NCI-H82 (cell line): ENCODE measurements at places on chromosomes 5 and 9.

DNA sequence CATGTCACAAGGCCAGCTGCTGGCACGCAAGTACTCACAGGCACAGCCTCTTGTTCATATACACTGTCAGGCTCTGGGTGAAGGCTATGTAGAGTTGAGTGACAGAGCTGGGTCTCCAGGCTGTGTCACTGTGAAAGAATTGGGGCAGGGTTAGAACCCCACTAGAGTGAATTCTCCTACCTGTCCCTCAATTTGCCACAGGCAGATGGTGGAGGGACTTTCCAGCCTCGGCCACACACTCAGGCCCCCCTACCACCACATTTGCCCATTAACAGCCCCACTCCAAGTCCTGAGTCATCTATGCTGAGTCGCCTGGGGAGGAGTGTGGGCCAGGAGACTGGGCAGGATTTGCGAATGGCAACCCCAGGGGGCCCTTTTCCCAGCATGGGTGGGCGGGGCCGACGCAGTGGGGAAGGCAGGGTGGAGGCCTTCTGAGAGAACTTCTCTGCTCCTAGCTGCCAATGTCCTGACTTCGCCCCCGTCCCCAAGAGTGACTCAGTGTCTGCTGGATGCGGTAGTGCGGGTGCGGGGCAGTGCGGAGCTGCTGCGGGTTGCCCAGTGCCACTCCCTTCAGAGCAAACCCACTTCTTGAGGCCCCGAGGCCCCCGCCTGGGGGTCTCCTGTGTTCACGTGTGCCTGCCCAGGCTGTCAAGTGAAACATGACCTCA lies 50.3 kb upstream of the PSD2 start:
- peak; percentile 72 for DNase-seq

DNA sequence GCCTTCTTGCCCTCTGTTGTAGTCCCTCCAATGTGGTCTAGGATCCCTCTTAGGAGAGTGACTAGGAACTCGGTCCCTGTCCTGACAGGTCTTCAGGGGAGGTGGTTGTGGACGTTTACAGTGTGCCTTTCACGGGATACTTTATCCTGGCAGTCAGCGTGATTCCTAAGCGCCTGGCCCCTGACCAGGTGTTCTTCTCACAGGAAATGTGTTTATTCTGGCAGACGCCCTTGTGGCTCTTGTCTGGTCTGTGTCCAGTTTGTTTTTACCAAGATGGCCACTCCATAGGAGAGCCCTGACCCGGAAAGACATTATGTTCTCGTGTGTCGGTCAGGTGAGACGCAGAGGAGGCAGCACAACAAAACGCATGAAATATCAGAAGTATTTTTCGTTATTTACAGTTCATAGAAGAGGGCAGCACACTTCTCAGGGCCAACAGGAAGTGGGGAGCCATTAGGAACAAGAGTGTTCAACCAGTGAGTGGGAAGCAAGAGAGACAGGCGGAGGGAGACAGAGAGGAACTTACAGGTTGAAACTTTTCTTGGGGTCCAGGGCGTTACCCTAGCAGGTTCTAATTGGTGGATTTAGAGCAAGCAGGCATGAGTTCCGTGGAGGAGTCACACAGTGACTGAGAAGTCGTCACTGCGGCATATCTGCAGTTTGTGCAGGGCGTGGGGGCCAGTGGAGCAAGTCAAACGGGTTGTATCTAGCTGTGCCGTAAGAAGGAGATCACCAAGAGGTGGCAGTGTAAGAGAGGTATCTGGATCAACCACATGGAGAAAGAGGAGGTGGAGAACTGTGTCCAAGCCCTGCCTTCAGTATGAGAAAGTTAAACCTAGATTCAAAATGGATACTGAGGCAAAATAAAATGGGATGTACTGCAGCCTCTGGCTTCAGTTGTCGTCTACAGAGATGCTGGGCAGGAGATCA lies 412.9 kb downstream of the ZSWIM6 start:
- no peak for DNase-seq

DNA sequence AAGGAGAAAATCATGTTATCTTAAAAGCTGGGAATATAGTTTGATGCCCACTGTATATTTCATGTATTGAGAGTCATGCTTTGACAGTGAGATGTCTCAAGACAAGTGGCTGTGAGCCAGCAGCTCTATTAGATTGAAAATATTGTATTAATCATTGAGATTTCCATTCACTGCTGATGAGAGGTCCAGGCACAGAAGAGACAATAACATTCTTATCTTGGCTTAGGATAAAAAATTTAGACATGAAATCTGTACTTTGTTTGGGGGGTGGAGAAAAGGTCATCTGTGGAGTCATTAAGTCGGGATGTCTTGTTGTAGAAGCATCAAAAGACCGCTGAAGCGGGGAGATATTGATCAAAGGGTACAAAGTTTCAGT lies 97.9 kb upstream of the EQTN start:
- no peak for DNase-seq

- no peak for DNase-seq
Observed at GRCh38 chr9:126490214-126490631, 123.5 kb upstream of the LMX1B start.

GRCh38 chr5:50441493-50441955 lies 436 bp upstream of the EMB start:
- DNase-seq, result no peak

DNA sequence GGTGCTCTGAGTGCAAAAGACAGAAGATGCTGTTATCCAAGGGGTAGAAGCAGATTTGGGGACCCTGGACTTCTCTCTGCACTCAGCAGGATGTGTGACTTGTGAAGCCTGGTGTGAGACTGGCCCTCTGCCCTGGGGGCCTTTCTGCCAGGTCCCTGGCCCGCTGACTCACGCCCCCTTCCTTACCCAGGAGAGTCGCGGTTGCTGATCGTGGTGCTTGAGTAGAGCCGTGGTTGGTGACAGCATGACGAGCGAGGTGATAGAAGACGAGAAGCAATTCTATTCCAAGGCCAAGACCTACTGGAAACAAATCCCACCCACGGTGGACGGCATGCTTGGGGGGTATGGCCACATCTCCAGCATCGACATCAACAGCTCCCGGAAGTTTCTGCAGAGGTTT lies 6.5 kb downstream of the NTMT1 start:
- no peak for DNase-seq

DNA sequence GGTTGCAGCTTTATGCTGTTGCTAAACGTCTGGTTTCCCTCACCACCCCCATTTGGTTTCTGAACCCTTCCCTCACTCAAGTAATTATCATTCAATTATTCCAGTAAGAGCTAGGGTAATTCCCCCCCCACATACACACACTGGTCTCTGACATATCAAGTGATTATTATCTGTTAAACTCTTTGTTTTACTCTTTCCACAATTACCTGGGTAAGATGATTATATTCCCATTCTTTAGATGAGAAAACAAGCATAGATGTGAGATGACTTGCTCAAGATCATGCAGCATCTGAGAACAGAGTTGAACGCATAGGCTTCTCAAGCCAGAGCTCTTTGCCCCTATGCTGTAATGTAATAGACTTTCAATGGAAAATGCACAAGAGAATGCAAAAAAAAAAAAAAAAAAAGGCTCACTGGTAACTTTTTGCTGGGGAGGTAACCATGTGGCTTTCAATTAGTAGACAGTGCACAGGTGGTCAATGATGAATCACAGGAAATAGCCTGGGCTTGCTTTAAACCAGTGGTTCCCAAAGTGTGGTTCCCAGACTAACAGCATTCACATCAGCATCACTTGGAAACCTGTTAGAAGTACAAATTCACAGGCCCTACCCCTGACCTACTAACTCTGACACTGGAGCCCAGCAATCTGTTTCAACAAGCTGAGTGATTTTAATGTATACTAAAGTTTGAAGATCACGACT lies 87.6 kb downstream of the PIK3R1 start:
- DNase-seq, result no peak

DNA sequence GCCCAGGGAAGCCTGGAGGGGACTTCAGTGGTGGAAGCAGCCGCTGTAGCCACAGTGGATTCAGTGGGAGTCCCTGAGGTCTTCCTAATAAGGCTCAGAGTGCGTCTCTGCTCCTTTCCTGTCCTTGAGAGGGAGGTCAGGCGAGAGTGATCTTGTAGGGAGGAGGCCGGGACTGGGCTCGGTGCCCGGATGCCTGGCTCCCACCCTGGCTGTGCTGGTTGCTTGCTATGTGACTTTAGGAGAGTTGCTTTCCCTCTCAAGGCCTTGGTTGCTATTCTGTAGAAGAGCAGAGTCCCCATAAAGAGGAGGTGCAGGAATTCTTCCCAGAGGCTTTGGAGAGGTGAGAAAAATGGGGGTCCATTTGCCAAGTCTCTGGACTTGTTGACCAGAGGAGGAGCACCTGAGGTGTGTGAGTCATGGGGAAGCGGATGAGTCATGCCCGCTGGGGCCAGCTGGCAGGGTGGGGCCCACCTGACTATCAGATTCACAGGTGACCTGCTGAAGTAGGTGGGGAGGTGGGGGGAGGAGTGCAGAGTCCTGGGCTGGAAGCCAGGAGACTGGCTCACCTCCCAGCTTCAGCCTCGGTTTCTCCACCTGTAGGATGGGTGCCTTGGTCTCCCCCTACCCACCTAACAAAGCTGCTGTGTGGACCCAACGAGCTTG lies 13.8 kb downstream of the GSN start:
- no peak for DNase-seq

- no peak for DNase-seq
Observed at GRCh38 chr5:81768935-81769452, 18.1 kb upstream of the SSBP2 start.

DNA sequence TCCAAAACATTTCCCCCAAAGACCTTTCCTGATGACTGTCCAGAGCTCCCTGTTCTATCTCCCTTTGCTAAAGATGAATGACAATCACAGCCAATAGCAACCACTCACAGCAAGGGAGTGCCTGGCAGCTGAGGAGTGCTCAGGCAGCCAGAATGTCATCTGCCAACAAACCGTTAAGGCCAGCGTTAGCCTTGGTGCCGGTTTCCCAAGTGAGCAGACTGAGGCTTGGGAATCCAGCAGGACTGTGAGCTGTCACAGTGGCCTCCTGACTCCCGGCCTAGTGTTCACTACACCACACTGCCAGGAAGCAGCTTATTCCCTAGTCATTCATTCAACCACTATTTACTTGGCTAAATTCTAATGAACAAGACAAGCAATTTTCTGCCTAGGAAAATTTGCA lies 24.7 kb downstream of the STK10 start:
- no peak for DNase-seq

- peak; percentile 73 for DNase-seq
Observed at GRCh38 chr9:96448546-96449170, 1.3 kb upstream of the HABP4 start.

- DNase-seq, result no peak
Observed at GRCh38 chr5:13553896-13554295, 390.6 kb downstream of the DNAH5 start.

DNA sequence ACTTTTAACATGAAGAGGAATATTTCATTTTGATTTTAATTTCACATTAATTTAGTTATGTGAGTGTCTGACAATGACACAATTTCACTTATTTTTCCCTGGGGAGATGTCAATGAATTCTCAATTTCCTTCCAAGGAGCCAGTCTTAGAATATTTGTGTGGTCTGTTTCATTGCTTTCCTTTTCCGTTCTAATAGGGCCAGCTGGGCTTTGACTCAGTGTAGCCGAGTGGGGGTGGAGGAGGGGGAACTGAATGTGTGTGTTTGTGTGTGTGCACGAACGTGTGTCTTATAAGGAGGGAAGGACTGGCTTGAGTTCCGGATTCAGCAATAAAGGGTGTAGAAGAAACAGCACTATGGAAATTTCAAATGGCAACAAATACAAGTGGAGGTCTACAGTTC lies 100.0 kb downstream of the BASP1 start:
- DNase-seq, result no peak

- DNase-seq, result no peak
Observed at GRCh38 chr9:82911996-82912395, 150.9 kb downstream of the RASEF start.

- DNase-seq, result no peak
Observed at GRCh38 chr5:119742311-119742710, 113.0 kb downstream of the FAM170A start.

DNA sequence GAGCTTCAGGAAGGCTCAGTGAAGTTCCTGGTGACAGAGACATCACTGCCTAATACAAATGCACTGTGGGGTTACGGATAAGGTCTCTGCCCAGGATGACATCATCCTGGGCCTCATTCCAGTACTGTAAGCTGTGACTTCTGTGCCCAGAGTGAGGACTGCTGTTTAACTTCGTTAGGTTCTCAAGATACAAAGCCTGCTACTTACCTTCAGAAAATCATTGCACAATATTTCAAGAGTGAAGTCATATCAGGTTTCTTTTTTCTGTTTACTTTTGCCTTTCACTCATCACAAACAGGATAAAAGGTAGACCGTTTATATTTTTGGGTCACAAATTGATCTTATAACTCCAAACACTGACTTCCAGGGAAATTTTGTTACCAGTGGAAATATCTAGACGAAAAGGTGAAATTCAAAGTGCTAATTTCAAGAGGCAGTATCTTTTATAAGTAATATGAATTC lies 241.2 kb downstream of the PIK3R1 start:
- no peak for DNase-seq

GRCh38 chr5:134275822-134276221 lies 49.9 kb upstream of the PPP2CA start:
- peak; percentile 93 for DNase-seq

- no peak for DNase-seq
Observed at GRCh38 chr5:1507961-1508658, 15.7 kb downstream of the LPCAT1 start.

- DNase-seq, result no peak
Observed at GRCh38 chr5:75668445-75668844, 48.8 kb downstream of the POC5 start.

- DNase-seq, result peak; percentile 62
Observed at GRCh38 chr9:21455320-21455719, 15.1 kb downstream of the IFNA1 start.

- no peak for DNase-seq
Observed at GRCh38 chr5:157509587-157509986, 49.6 kb downstream of the NIPAL4 start.

DNA sequence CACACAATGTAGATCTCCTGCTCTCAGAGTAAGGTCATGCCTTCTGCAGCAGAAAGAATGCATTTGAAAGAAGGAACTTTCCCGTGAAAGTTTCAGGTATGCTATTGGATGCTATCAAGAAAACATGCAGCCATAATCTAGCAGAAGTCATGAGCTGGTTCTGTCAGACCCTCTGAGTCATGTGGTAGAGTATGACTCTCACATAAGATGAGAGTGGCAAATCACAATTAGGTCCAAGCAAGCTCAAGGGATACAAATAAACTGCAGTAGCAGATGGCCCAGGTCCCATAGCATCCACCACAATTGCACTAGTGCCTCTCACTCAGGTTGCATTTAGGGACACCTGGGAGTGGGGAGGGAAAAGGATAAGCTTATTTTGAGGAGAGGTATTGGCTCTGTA lies 292.8 kb downstream of the ASTN2 start:
- DNase-seq, result no peak
